ENCODE measurements at places on chromosomes 11 and 22. TPM values are rescaled to one million over a fixed set of nuclear protein-coding genes. Genes with fewer than 3 reads are reported as not detected.

DNA sequence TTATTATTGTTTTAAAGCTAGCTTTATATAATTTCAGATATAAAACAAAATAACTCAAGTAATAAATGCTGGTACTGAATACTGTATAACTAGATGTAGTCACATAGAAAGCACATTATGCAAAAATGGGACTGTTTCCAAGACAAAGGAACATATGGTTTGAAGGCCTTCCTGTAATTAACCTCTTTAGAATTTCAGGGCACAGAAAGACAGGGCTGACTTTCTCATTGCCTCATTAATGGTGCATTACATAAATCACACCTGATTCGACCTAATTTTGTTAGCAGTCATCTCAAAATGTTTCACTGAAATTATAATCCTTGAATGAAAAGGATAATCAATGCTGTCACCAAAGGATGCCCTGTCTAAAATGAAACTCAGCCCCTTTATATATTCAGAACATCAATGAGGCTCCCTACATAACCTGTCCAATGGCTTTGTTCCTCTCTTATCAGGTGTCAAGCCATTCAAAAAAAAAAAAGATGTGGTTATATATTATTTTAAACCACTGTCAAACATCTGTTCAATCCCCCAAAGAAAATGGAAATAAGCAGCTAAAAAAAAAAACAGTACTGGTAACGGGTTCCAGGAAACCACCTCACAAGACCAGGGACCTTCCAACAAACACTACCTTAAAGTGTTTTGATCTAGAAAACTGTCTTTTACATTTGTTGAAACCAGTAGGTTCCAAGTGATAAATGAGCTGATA lies 77.4 kb downstream of the FAM168A start:
- DNase-seq, result no peak

- peak; percentile 36 for DNase-seq
These were observed 53.1 kb downstream of the CNTF start for GRCh38 chr11:58675334-58676155.

DNA sequence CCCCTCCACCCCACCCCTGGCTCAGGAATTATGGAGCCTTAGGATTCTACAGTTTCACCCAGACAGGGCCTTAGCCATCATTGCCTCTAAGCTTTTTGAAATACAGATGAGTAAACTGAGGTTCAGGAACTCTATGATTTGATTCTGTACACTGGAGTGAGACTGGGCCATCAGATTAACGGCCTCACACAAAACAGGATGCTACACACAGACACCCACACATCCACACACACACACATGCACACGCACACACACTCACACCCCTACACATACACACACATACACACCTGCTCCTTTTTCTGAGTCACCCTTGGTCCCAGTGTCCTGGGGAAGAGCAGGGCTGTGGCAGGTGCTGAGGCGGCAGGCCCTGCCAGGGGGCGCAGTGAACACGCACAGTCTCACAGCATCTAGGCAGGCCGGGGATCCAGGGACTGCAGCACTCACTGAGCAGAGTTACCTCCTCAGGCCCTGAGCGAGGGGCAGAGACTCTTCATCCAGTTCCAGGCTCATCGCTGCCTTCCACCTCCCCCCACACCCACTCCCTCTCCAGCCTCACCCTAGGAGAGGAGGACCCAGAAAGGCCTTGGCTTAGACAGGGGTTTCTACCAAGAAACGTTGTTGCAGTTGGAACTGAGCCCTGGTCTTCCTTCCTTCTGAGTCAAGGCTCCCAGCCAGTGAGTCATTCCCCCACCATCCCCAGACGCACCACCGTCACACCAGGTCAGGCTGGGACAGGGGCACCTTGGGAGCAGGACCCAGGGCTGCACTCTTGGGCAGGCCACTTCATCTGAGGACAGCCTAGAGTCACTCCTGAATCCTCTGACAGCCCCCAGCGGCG lies 89.8 kb upstream of the PARVA start:
- peak; percentile 57 for DNase-seq

Gene XKR3
- total RNA-seq, result 0.25 TPM

GRCh38 chr11:44994753-44995152 lies 44.1 kb upstream of the TP53I11 start:
- DNase-seq, result no peak

Gene ARHGAP32
- 30.1 TPM for total RNA-seq

Gene PHF21B
- total RNA-seq, result 57.2 TPM

- no peak for DNase-seq
These were observed 144.9 kb downstream of the MAML2 start for GRCh38 chr11:96197801-96198701.

- DNase-seq, result no peak
These were observed at the start of gene C22orf15 for GRCh38 chr22:23762842-23763578. TSS of gene C22orf15 (plus strand) at chr22:23762990. CDS start at chr22:23763307, 317 bp downstream.

DNA sequence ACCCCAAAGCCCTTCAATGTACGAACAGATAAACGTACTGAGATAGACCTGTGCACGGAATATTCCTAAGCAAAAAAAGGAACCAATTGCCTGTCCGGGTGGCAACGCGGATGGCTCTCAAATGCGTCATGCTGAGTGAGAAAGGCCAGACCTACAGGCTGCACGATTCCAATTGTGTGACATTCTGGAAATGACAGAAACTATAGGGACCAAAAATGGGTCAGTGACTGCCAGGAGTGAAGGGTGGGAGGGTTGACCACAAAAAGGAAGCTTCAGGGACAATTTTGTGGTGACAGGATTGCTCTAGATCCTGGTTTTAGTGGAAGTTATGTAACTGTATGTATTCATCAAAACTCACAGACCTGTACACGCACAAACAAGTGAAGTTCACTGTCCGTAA lies 24.0 kb upstream of the SYT8 start:
- no peak for DNase-seq

Gene TTC28
- total RNA-seq, result 13.1 TPM

Gene MRGPRX3
- not detected for total RNA-seq

GRCh38 chr22:24805790-24806662 lies at the start of gene SGSM1:
TSS of gene SGSM1 (plus strand) at chr22:24806211. CDS start at chr22:24806326, 115 bp downstream.
- DNase-seq, result peak; percentile 91

GRCh38 chr11:11807811-11808782 lies 33.7 kb upstream of the USP47 start:
- no peak for DNase-seq

- no peak for DNase-seq
These were observed 6.7 kb upstream of the CYTH4 start for GRCh38 chr22:37275622-37276021.

Gene DNAJB7
- total RNA-seq, result not detected

Gene OR6A2
- total RNA-seq, result 0.10 TPM

- DNase-seq, result no peak
These were observed 270.5 kb downstream of the TENM4 start for GRCh38 chr11:79170321-79170720.

DNA sequence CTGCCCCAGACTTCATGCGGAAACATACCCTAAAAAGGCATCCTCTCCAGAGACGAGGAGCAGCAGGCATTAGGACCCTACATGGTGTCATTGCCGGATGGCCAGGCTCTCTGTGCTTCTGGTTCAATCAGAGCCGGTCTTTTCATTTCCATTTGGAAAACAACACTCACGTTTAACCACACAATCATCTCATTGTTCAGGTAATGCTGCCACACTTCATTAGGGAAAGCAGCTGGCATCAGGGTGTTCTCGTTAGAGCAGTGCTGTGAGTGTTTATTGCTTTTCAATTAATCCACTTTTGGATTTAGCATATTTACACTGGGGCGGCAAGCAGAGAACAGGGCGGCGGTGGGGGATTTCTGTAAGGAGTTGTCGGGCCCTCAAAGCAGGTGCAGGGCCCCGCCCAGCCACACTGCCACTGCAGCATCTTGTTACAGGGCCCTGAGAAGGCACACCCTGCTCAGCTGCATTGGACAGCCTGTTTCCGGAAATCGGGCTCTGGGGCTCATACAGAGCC lies 338.6 kb downstream of the SHANK2 start:
- DNase-seq, result peak; percentile 15

DNA sequence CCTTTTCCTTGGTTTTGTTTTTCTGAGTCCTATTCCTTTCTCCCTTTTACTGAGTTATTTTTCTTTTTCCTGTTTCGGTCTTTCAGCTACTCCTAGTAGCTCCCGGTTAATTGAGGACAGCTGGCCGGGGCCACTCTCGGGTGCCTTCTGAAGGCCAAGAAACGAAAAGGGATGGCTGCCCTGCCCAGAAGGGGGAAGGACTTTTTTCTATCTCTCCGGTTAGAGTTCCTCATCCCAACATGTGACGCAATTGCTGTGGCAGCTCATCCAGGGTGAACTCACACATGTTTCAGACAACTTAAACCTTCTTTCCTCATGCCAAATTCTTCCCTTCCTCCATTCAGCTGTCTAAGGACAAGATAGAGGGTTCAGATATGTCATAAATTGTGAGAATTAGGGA lies 83.6 kb downstream of the PIWIL4 start:
- DNase-seq, result no peak

DNA sequence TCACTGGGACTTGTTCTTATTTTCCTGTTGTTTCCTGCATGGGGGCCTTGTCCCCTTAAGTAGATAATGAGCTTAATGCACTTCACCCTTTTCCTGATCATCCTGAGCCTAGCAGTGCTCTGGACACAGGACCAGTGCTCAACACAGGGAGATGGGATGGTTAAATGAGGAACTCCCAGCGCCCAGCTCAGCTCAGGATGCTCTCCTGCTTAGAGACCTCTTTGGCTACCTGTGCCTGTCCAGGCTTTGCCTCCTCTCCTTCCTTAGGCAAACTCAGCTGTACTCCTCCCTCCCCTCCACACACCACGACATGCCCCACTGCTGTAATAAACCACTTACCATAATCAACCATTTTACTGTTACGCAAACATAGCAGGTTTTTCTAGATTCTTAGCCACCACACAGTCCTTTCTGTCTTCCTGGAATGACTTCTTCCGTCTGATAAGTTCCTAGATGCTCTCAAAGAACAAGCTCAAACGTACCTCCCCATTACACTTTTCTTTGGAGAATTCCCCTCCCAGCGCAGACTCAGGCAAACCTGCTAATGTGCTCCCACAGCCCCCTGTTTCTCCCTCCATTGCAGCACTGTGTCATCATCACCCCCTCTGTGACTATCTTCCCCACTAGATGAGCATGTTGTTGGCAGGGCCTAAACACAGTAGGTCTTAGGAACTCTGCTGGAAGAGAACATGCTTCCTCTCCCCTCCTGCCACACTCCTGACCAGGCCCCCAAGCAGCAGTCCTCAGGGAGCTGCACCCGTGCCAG lies 113.6 kb downstream of the MICAL2 start:
- DNase-seq, result no peak

Gene LRRN4CL
- not detected for total RNA-seq

Gene MAPK12
- total RNA-seq, result 15.6 TPM

- DNase-seq, result no peak
These were observed 32.0 kb upstream of the YWHAH start for GRCh38 chr22:31912407-31912743.

DNA sequence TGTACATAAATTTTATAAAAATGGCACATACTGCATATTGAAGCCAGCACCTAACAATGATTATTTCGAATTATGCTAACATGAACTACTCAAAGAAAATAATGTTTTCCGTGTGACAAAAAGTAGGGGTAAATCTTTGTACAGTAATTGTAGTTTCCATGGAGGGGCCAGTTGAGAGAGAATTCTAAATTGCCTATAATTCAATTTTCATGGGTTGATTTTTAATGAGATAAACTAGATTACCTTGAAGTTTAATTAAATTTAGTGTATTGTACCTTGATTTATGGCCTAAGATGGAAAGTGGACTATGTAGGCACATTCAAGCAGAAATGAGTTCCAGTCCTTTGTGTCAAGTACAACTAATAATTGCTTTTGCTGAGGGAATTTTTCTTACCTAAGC lies 5.0 kb downstream of the APLP2 start:
- DNase-seq, result no peak

- DNase-seq, result no peak
These were observed at the start of gene GAL for GRCh38 chr11:68684385-68685356. TSS of gene GAL (plus strand) at chr11:68684544. CDS start at chr11:68684924, 380 bp downstream.

- no peak for DNase-seq
These were observed 16.8 kb upstream of the TMEM191C start for GRCh38 chr22:21450320-21450831.

DNA sequence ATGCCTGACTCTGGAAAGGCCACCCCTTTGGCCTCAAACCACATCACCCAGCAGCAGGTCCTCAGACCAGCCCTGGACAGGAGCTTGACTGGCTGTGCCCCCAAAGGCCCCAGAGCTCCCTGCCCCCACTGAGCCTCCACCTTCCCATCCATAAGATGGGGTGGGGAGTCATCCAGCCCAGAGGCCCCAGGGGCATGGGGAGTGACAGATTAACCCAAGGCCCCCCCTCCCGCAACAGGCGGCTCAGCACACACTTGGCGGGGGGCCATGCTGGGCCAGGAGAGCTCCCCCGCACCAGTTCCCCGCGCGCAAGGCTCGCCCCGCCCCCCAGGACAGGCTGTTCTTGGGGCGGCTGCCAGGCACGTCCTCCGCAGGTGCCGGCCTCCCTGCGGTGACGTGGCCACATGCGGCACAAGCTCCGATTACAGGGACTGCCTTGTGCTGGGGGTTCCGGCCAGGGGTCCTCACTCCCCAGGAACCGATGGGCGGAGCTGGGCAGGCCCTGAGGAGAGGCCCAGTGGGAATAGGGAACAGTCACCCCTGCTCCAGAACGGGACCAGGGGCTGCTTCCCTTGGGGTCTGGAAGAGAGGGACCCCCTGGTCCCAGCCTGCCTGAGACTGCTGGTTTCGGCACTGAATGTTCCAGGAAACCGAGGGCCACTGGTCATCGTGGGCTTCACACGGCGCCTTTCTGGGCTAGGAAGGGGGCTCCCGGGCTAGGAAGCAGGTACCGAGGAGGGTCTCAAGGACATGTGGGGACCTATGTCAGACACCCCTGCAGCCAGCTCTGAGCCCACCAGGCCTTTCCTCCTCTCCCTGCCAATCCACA lies 5.1 kb upstream of the CDKN1C start:
- no peak for DNase-seq

Gene DEPDC7
- total RNA-seq, result 7.6 TPM

GRCh38 chr11:35295751-35296150 lies 123.6 kb downstream of the SLC1A2 start:
- DNase-seq, result no peak

- DNase-seq, result no peak
These were observed 18.4 kb downstream of the OR51I2 start for GRCh38 chr11:5467527-5467926.

DNA sequence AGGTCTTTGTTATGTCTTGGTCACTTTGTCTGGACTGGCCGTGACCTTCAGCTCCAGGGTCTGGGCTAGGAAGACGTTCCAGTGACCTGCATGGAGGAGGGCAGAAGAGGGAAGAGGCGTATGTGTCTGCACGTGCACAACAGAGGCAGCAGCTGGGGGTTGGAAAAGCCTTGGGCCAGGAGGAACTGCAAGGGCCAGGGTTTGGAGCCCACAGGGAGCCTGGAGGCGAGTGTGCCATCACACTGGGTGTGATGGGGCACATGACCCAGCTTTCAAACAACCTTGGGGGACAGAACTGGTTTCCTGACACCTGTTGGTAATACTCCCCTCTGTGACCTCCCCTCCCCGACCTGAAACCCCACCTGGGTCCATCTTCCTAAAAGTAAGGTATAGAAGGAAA lies 34.7 kb downstream of the CHRDL2 start:
- DNase-seq, result no peak

Gene TMEM121B
- total RNA-seq, result 6.7 TPM

Gene SPI1
- not detected for total RNA-seq

Measured in H1 (cell line).